Activated CD8-positive, alpha-beta memory T cell treated with anti-CD3 and anti-CD28 coated beads for 4 hours (primary cell): ENCODE measurements at places on chromosomes 3 and 15.

DNA sequence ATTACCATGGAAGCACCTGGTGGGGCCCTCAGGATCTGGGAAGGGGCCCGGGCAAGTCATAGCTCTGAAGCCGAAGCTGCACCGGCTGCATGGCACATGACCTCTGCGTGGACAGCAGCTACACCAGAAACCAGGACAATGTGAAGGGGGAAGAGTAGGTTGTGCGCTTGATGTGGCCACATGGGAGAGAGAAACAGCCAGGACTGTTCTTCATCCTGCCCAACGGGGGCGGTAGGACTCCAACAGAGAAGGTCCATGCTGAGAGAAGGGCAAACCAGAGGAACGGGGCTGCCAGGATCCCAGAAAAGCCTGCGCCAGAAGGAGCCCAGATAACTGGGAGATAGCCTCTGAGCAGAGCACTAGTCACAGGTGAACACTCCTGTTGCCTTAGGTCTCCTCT, 54.9 kb upstream of the PRR20G start:
- DNase-seq: no peak

- DNase-seq: no peak
These were observed 6.1 kb upstream of the LRRC15 start for GRCh38 chr3:194375473-194376240.

- DNase-seq: no peak
These were observed 40.3 kb downstream of the WNT5A start for GRCh38 chr3:55446850-55447249.

DNA sequence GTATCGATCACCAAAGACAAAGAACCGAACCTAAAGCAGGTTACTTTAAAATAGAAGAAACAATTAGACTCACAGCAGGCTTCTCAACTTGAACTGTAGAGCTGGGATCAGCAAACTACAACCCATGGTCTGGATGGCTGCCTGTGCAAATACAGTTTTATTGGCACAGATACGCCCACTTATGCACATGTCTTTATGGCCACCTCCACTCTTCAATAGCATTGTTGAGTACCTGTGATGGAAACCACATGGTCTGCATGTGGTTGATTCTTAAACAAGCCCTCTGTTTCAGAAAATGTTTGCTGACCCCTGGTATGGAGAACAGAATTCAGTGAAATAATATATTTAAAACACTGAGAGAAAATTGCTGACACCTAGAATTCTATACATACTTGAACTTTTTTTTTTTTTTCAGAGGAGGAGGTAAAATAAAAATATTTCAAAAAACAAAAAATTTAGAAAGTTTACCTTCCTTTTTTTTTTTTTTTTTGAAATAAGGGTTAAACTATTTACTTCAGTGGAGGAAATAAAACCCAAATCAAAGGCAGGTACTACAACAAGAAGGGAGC, 263.8 kb upstream of the ATP10A start:
- DNase-seq: no peak

DNA sequence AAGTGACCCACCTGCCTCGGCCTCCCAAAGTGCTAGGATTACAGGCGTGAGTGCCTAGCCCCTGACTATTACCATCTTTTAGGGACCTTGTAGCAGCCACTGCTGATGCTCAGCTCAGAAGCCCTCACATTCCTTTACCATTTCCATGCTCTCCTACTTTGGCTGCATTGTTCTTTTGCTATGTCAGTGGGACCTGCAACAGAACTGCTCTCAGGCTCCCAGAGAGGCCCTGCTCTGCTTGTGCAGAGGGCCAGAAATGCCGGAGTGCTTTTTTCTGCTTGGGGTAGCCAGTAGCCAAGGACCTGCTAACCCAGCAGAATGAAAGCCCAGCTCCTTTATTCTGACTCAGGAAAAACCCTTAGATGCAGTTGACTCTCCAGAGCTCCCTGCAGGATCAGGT, 18.3 kb upstream of the PROK2 start:
- DNase-seq: no peak

DNA sequence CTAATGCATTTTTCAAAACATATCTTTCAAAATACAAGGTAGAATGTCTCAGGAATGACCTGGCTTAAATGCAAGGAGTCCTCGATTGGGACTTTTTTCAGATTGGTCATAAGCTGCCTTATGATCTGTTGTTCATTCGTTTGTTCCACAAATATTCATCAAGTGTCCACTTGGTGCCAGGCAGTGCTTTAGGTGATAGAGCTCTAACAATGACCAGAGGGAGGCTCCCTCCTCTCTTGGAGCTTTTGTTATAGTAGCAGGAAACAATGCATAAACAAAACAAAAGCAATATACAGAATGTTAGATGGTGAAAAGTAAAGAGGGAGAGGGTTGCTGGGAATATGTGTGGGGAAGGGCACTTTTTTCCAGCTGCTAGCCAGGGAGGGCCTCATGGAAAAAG, 156.1 kb downstream of the MCTP2 start:
- DNase-seq: no peak

DNA sequence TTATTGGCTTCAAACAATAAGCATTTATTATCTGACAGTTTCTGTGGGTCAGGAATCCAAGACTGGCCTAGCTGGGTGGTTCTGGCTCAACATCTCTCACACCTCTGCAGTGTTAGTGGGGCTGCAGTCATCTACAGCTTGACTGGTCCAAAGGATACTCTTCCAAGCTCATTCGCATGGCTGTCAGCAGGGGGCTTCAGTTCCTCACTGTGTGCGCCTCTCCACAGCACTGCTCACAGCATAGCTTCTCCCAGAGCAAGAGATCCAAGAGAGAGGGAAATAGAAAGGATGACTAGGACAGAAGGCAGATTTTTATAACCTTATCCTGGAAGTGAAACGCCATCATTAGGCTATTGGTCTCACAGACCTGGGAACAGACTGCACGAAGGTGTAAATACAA, 64.2 kb downstream of the MAGI1 start:
- no peak for DNase-seq

- no peak for DNase-seq
These were observed 96.9 kb downstream of the LINGO1 start for GRCh38 chr15:77535845-77536244.

- no peak for DNase-seq
These were observed 193.1 kb downstream of the ABHD5 start for GRCh38 chr3:43883729-43884396.

- no peak for DNase-seq
These were observed 39.2 kb downstream of the EPHB3 start for GRCh38 chr3:184600685-184601377.

DNA sequence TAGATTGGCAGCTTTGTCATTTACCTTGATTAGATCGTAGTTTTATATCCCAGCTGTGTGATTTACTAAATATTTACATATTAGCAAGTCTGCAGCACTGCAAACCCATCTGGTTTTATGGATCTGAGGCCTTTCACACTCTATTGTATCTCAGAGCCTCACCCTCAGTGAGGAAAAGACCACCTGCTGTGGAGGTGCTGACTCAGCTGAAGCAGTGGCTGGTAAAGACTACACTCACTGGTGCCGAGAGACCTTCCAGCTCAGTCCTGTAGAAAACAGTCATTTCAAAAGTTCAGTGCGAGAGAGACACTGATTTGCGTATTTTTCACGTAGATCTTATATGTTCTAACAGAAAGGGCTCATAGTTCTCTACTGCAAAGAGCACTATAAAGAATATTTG, 307.8 kb upstream of the TPM1 start:
- DNase-seq: no peak

DNA sequence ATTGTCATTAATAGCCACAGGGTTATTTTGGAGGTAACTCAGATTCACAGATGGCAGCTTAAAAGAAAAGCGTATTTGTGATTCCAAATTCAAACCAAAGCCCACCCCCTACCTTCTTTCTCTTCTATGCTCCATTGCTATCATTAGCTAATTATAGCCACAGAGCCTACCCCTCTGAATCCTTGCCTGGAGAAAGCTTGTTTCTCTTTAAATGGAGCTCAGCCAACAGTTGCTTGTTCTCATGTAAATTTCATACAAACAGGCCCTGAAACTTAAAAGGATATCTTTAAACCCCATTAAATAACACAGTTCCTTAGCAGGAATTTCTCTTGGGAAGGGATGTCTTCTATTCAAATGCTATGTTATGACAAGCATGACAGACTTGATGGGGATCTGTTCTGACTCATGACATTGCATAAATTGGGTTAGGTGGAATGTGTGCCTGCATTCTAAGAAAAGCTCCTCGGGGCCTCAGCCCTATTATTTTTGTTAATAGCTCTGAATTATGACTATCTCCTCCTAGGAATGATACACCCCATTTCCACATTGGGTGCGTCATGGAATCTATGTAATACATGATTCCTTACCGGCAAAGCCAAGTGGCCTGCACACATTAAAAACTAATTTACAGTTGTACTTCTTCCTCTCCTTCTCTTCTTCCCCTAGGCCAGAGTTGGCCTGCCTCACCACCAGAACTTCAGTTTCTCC, 265.8 kb downstream of the TAFA4 start:
- no peak for DNase-seq

DNA sequence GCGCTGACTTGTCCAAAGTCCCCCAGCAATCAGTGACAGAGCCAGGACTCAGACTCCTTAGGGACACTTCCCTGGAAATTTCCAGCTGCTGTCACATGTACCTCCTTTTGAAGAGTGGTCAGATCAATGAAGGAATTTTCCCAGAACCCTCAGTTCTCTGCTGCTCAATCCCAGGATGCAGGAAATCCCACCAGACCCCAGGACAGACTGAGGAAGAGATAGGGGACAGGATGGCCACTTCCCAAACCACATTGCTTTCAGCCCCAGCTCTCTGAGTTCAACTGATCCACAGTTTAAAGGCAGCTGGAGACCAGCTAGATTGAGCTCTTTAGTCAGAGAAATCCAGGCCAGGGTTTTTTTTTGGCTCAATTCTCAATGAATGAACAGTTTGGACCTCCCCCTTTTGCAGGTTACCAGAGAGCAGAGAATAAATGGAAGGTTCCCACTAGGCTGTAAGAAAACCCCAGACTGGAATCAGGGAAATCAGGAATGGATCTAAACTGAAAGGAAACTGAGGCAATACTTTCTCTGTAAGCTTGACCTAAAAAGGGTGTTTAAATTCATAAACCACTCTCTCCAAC, 1.5 kb downstream of the CYP1A1 start:
- no peak for DNase-seq

GRCh38 chr3:187064210-187065115, 74.8 kb downstream of the RPL39L start:
- DNase-seq: no peak

DNA sequence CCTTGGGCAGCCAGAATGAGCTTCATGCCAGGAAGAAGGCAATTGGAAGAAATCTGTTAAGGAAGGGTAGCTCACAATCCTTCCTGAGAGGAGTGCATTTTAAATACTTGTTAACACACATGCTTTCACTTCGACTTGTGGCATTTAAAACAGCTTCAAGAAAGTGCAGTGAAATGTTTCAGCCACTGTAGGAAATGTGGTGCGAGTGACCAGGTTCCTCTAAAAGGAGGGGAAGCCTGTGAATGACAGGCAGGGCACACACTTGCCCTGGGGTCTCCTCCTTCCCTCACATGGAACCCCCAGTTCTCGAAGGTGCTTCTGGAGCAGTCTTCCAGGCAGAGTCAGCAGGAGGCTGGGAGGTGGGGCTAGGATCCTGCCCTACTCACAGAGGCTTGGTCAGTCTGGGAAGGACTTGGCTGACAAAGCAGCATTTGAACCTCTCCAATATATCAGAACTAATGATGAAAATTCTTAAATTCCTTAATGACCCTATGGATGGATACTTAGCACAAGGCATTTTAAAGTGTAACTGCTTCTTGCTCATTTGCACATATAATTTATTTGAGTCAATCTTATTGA, 358.6 kb downstream of the CHST2 start:
- DNase-seq: no peak
